CD4-positive, alpha-beta T cell treated with Interleukin-4 for 1 hour (primary cell): ENCODE measurements at places on chromosomes 2 and 18.
A peak's percentile ranks its signal among the peaks of the same experiment; 100 is the strongest.

DNA sequence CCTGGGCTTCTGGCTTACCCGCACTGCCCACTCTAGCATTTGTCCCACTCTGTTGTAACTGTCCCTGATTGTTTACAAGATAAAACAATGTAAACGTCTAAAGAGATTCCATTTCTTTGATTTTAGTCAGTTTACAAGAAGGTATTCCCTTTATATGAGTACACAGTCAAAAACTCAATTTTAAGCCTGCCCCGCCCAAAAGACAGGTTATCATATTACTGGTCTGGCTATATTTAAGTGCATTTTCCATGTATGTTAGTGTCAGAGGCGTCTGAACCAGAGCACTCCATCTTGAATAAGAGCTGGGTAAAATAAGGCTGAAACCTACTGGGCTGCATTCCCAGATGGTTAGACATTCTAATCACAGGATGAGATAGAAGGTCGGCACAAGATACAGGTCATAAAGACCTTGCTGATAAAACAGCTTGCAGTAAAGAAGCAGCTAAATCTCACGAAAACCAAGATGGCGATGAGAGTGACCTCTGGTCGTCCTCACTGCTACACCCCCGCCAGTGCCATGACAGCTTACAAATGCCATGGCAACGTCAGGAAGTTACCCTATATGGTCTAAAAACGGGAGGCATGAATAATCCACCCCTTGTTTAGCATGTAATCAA, 15.0 kb downstream of the GPR45 start:
- no peak for DNase-seq

DNA sequence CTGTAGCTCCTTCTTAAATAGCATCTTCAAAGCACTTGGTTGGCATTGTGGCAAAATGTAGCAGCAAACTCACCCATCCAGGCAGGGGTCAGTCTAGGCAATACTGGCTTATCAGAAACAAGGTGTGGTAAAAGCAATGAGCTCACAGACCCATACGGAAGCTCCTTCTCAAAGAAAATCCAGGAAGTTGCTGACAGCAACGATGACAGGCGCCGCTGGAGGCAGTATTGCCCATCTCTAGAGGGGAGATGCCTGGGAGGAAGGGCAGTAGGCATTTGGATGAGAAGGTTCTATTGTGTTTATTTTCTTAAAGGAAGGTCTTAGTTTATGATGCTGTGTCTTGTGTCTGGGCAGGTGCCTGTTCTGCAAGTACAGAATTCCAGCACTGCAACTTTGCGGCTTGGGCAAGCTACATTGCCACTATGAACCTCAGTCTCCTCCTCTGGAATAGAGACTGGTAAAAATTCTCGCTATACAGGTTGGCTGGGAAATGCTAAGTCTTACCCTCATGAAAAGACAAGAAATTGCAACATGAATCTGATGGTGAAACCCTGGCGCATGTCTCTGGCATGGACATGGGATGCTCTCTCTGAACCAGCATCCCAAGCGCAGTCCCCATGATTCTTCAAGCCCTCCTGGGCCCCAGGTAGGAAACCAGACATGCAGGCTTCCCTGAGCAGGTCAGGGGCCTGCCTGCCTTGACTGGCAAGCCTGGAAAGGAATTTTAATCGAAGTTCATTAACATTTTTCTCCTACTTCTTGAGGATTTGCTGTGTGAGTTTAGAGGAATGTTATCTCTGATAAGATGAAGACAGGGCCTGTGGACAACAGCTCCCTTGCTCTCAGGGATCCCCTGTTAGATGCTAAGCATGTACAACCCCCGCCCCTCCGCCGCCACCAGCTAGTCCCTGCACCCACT, 156.0 kb downstream of the TFCP2L1 start:
- DNase-seq: no peak

DNA sequence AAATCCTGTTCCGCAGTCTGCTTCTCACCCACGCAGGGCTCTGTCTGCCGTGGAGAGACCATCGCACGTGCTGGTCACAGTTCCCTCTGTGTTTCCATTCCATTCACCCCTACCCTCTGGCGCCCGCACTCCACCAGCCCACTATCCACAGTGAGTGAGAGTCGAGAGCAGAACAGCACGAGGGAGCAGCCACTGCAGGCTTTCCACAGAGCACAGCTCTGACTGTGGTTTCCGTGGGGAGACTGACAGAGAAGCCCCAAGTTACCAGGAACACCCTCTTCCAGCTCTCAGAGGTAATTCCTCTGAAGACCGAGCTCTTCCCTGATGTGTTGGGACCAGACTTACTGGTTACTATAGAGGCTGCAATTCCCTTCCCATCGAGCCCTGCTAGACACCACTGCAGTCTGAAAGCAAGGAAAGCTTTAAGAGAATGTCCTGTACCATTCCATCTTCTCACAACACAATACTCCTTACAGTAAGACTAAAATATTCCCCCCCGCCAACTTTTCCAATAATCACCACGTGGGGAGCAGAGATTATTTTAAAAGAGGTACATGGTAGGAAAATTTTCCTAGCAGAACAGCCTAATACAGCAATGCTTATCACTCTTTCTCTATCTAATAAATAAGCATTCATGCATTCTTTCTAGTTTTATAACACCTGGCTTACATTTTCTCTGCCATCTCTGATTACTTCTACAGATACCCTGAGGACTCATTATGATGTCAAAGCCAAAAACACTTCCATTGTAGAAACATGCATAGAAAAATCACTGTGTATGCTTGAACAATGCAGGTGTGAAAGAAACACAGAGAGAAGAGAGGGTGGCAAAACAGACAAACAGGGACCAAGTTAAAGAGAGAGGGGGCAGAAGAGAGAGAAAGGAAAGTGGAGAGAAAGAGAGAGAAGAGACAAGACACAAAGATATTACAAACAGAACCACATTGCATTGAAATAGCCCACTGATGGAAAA, 4.7 kb downstream of the MYT1L start:
- DNase-seq: no peak

GRCh38 chr18:34158881-34159690, 65.6 kb downstream of the NOL4 start:
- no peak for DNase-seq

- DNase-seq: no peak
Observed at GRCh38 chr18:45978084-45978483, 11.0 kb upstream of the EPG5 start.

- no peak for DNase-seq
Observed at GRCh38 chr2:238305965-238306671, 14.2 kb upstream of the TRAF3IP1 start.

DNA sequence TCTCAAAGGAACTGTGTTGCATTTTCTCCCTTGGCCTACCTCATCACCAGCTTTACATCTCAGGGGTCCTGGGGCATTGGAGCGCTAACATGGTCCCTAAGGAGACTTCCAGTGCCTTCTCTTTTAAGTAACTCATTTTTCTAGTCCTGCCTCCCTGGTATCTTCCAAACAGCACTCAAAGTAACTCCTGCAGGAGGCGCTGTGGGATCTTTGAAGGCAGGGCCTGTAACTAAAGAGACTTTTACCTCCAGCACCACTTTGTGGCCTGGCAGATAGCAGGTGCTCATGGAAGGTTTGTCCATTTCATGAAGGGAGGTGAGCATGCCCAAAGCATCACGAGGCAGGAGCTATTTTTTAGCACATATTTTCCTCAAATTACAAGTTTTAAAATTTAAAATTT, 411.0 kb upstream of the GYPC start:
- DNase-seq: no peak

GRCh38 chr2:1129982-1130381, 179.3 kb downstream of the SNTG2 start:
- DNase-seq: no peak

- no peak for DNase-seq
Observed at GRCh38 chr2:134153294-134153880, 100.5 kb upstream of the MGAT5 start.

- no peak for DNase-seq
Observed at GRCh38 chr18:58699551-58699950, 28.3 kb downstream of the MALT1 start.

DNA sequence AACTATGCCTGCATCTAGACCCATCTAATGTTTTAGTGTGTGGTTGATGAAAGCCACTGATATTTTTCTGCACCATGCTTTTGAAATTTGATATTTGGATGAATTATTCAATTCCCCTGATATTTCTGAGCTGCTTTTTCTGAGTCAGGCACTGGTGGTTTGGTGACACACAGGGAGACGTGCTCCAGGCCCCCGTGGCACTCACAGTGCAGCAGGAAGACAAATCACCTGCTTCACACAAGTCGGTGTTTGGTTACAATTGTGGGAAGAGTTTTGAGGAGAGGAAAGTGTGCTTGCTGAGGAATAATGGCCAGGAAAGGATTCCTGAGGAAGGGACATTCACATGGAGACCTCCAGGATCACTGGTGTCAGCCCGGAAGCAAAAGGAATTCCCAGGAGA, 179.7 kb downstream of the ACKR3 start:
- DNase-seq: no peak

- no peak for DNase-seq
Observed at GRCh38 chr18:48254077-48254602, 155.0 kb downstream of the ZBTB7C start.

- peak; percentile 68 for DNase-seq
Observed at GRCh38 chr2:73979686-73980085, 5.0 kb upstream of the TET3 start.

DNA sequence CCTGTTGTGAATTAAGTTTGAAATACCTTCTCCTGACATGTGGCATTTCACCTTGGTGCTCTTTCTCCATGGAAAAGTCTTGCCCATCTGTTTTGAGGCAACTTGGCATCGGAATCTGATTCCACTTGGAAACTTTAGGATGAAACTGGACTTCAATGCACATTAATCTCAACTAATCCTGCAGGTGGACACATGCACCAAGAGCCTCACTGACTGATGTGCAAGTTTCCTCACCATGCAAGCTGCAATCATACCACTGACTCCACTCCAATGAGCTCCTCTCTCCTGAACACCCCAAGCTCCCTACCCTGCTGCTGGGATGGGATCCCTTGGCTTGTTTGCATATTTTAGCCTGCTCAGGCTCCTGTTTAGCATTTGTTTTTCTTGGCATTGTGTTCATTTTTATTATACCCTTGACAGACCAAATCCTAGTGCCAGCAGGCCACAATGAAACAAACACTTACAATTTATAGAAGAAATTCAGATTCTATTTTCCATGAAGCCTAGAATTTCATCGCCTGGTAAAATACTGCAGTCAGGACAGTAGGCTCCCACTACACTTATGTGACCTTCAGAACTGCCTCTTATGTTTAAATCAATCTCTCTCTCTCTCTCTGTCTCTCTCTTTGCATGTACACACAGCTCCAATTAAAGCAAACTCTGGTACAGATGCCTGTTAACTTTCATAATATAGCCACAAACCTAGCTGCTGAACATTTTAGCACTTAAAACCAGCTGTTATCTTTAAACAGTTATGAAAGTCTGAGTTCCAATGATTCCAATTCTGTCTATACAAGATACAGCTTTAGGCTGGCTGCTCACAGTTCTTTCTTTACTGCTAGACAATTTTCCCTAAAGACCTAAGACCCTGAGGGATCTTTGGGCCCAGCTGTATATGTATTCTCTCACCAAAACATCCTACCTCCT, 141.5 kb downstream of the OSR1 start:
- no peak for DNase-seq

GRCh38 chr2:145748927-145749326, 1229.0 kb upstream of the ZEB2 start:
- no peak for DNase-seq

GRCh38 chr18:12828116-12829051, 55.7 kb downstream of the PTPN2 start:
- DNase-seq: no peak

DNA sequence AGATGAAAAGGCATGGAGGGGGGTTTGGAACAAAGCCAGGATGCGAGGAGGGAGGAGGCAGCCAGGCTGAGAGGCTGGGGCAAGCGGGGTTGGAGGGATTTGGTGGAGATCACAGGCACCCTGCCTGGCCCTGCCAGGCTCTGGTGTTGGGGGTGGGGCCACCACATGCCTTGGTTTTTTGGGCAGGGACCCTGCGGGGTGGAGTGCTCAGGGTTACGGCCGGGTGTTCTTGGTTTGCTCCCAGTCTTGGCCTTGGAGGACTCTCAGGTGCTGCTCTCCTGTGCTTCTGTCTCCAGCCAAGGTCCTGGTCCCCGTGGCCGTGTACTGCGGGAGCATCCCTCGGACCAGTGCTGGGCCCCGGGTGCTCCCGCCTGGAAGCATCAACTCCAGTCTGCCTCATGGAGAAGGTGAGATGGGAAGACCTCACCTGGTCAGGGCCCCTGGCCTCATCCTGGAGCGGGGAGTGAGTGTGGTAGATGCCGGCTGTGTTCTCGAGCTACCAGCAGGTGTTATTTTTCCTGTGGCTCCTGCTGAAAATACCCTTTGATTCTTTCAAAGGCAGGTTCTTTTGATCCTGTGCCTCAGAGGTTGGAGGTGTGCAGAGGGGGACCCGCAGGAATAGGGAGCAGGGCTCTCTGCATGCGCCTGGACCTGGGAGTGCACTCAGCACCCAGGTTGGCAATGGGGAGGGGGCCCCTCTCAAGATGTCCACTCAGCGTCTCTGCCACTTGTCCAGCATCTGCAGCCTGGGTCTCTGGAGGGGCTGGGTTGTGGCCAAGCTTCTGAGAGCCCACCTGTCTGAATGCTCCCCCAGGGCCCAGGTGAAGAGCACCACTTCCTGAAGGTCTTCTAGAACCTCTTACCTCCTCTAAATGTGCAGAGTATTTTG, 17.0 kb downstream of the TOGARAM2 start:
- no peak for DNase-seq

- no peak for DNase-seq
Observed at GRCh38 chr2:3009005-3009404, 368.6 kb downstream of the EIPR1 start.

GRCh38 chr2:239274391-239275043, 126.3 kb downstream of the HDAC4 start:
- DNase-seq: peak; percentile 35

GRCh38 chr2:54535599-54536195, 79.6 kb downstream of the SPTBN1 start:
- DNase-seq: peak; percentile 42

DNA sequence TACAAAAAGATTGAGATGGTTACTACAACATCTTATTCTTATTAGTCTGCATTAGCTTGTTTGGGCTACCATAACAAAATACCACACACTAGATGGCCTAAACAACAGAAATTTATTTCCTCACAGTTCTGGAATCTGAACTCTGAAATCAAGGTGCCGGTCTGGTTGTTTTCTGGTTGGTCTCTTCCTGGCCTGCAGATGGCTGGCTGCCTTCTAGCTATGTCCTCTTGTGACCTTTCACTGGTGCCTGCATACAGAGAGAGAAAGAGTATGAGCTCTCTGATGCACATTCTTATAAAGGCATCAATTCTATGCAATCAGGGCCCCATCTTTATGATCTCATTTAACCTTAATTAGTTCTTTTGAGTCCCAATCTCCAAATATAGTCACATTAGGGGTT, 696.5 kb downstream of the TDRD15 start:
- no peak for DNase-seq

DNA sequence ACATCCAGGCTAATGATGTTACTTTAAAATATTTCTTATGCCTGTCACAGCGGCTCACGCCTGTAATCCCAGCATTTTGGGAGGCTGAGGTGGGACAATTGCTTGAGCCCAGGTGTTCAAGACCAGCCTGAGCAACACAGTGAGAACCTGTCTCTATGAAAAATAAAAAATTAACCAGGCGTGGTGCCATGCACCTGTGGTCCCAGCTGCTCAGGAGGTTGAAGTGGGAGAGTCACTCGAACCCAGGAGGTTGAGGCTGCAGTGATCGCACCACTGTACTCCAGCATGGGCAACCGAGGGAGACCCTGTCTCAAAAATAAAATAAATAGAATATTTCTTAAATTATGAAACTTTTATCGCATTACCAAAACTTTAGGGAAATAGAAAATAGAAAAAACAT, 28.1 kb upstream of the ACTR3 start:
- DNase-seq: no peak

- DNase-seq: no peak
Observed at GRCh38 chr18:7886436-7886835, 319.3 kb downstream of the PTPRM start.

GRCh38 chr2:205783872-205784499, 101.7 kb downstream of the NRP2 start:
- DNase-seq: no peak
